ENCODE measurements at places on chromosomes 12 and 14.

DNA sequence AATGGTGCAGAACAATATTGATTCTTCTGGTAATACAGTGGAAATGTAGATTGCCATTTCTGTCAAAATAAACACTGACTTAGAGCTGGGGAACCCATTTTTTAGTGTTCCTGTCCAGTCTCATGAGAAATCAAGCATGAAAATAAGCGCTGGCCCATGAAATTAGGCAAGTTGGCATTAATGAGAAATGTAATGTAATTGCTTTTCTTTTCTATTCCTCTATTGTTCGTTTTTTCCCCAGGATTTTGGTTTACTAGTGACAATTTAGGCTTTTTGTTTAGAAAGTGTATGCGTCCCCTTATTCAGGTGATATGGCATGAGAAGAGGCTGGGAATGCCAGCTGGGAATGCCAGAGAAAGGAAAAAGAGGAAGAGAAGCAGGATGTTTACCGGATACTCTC lies 64.4 kb upstream of the KICS2 start:
- DNase-seq, result no peak

- DNase-seq, result no peak
Observed at GRCh38 chr12:28086521-28087155, 103.6 kb upstream of the CCDC91 start.

DNA sequence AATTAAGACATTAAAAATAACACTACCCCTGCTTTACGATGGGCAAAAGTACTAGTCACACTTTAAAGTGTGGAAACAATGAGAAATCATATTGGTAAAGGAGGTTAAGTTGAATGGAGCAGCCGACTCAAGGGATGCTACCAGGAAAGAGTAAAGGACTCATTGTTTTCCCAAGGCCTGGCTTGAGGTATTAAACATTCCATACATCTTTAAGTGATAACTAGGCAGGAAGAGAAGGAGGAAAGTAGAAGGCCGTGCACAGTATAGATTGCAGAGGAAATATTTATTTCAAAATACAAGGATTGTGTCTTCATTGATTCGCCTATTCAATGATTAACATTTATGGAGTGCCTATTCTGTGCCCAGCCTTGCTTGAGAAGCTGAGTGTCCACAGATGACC lies 20.6 kb upstream of the YARS2 start:
- no peak for DNase-seq

DNA sequence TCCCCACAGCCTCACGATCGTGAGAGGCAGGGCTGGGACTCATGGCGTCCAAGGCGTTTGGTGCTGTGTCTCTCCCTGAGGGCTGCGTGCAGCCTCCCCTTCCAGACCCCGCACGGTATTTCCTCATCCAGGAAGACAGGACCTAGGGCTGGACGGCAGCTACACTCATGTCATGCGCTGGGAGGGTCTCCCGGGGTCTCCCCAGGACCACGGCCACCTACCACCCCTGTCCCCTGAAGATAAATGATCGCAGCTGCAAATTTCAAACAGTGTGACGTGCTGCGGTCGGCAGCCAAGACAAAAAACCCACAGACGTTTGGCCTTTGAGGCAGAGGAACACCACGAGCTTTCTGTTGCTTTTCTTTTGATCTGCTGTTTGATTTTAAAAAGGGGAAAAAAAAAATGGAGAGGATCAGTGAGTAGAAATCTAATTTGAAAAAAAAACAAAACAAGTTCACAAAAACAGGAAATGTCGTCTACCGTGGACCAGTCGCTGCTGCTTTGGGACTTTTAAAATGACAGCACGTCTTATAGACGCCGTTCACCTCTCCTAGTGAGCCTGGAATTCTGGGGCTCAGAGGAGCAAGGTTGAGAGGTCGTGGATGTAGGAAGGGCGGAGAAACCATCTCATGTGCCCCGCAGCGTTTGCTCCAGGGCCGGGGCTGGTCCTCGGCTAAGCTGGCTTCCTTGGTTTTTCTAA lies 237.6 kb downstream of the SLC41A2 start:
- DNase-seq, result peak; percentile 78

DNA sequence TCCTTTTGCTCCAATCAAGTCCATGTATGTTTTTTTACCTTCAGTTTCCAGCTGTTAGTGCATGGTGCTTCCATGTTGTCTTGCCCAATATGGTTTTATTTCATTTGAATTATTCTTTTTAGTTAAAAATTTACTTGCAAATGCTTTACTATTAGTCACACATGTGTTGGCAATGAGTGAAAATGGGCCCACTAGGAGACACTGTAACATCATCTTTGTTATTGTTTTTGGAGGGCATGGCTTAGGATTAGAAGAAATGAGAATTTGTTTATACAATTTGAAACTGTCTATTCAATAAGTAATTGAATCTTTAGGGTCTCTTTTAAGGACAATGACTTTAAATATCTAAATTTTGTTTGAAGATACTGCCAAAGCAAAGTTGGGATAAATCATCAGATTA lies 133.7 kb downstream of the BRMS1L start:
- DNase-seq, result no peak

GRCh38 chr12:58372298-58372697 lies 430.9 kb downstream of the ATP23 start:
- DNase-seq, result no peak

GRCh38 chr12:9992296-9992695 lies 6.6 kb downstream of the CLEC1B start:
- DNase-seq, result no peak

DNA sequence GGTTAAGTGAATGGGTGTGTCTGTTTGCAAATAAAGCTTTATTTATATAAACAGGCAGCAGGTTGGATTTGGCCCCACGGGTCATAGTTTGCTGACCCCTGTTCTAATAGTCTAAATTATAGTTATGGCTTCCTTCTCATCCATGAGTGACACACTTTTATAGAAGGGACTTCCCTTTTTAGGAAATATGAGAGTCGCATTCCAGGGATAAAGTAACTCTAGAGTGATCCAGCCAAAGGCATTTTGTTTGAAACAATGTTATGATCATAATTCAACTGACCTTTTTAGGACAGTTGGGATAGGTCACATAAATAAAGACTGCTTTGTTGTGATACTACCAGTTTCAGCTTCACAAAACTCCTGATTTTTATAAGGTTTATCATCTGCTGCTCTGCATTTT lies 87.9 kb downstream of the ALX1 start:
- no peak for DNase-seq

DNA sequence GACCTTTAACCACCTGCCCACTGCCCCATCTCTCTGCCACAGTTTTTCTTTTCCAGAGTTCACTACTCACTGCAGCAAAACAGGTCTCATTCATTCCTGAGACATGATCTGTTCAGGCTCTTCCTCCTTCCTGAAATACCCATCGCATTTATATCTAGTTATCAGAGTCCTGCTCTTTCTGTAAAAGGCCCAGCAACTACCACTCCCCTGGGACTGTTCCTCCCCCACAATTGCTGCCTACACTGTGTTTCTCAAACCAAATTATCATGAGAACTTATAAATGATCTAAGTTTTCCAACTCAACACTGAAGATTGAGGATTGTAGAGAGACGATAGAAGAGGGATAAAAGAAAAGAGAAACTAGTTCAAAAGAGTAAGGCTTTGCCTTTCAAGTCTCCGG lies 40.8 kb upstream of the EPS8 start:
- no peak for DNase-seq

DNA sequence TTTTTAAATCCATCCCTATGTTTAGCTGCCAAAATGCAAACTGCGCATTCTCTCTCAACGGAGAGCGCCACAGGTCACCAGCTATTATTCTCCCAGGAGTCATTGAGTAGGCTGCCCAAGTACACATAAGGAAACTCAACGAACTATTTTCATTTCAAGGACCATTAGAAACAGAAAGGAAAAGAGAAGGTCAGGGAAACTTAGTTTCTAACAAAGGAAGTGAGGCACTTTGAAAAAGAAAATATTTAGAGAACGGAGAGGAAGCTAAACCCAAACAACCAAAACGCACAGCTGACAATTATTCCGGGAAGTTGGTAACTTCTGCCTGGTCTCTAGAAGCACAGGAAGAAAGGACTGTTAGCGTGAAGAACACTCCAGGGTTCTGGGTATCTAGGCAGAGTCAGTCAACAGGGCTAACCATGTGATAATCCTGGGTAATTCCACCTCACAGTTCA lies 23.5 kb downstream of the GPHB5 start:
- DNase-seq, result no peak

DNA sequence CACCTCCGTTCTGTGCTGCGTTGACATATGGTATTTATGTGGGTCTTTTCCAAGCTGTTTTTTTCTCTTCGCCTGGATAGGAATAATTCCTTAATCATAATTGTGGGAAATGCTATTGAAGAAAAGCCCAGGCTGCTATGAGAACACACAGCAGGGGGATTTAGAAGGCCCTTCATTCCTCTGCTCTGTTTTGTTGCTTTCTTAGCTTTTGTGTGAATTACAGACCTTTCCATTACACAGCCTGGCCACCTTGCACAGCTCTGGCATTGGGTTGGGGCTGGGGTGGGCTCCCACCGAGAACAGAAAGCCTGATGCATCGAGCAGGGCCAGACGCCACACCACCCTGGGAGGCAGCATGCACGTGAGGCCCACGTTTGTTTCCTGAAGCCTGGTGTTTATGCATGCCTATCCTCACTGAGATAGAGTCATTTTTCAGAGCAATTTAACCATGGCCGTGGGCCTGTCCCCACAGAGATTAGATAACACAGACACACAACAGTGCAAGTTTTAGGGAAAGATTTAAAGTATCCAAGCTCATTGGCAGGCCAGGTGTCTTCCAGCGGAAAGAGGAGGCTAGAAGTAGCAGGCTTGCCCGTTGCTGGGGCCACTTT lies 287.6 kb upstream of the PWP1 start:
- no peak for DNase-seq

DNA sequence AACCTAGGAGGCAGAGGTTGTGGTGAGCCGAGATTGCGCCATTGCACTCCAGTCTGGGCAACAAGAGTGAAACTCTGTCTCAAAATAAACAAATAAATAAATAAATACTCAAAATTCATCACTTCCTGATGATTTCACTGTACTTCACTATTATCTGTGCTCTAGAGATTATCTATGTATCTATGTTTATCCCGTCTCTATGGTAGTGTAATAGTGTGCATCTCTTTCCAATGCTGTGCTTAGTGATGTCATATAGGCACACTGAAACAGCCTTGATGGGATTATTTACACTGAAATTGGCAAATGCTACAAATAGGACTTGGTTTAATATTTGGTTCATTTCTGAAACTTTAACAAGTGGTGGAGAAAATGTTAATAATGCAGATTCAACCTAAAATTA lies 6.5 kb downstream of the CAPS2 start:
- DNase-seq, result no peak

- no peak for DNase-seq
Observed at GRCh38 chr12:19596434-19597166, 157.3 kb downstream of the AEBP2 start.

DNA sequence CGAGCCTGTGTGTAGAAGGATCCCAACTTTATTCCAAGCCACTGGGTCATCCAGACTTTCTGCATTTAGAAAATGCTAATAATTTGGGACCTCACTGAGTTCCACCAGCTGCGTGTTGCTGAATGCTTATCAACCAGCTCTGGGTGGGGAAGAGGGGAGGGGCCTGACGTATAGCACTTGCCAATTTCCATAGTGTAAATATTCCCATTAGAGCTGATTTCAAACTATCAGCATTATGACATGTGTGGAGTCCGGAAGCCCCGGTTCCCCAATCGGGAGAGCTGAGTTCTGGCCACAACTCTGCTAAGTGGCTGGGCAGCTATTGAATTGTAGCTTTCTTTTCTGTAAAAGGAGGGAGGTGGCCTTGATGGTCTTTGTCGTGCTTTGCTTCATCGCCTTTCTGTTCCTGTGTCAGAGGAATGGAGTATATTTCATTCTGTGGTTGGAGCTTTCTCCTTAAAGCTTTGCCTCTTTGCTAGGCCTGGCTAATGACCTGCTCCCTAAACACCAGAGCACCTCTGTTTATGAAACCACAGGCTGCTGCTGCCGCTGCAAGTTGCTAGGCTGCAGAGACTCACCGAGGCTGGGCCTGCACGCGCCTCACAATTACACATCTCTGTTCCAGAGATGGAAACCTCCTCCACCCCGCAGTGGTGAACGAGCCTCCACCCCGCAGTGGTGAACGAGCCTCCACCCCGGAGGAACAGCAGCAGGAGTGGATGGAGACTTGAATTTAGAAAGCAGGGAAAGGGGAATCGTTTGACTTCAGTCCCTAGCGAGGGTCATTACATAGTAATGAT lies 7.7 kb upstream of the BCL7A start:
- no peak for DNase-seq

GRCh38 chr12:120264086-120264903 lies 1.2 kb downstream of the PXN start:
- peak; percentile 39 for DNase-seq

GRCh38 chr14:23020143-23021128 lies 10.5 kb upstream of the C14orf93 start:
- DNase-seq, result peak; percentile 30

- no peak for DNase-seq
Observed at GRCh38 chr12:107594995-107595394, 90.6 kb upstream of the PWP1 start.

GRCh38 chr12:119671070-119671469 lies 3.1 kb downstream of the PRKAB1 start:
- DNase-seq, result no peak

DNA sequence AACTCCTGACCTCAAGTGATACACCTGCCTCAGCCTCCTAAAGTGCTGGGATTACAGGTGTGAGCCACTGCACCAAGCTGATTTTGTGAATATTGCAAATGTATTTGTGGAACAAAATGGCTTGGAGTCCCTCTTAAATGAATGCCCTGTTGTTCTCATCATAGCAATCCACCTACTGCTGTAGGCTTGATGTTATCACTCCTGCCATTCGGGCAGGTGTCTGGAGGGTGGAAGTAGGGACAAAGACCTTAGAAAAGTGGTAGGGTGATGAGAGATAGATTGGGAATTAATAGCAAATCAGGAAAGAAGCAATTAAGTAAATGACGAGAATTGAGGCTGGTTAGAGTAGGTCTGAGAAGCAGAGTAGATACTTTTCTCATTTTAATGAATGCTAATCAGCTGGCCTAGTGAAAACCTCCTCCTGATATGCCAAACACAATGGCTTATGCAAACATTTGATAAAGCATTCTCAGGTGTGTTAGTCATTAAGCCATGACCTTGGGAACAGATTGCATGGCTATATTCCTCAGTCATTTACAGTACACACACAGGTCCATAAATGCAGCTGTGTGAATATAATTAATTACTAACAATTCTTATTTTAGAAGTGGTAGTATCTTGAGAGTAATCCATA lies 60.5 kb upstream of the USP44 start:
- DNase-seq, result no peak

GRCh38 chr12:16844875-16845274 lies 238.9 kb upstream of the LMO3 start:
- no peak for DNase-seq

GRCh38 chr12:103748002-103748401 lies 93.0 kb downstream of the NT5DC3 start:
- no peak for DNase-seq

GRCh38 chr14:50116181-50116956 lies at the start of gene VCPKMT:
VCPKMT (minus strand) TSS chr14:50116572; CDS start chr14:50116552, 20 bp downstream.
- DNase-seq, result peak; percentile 98

DNA sequence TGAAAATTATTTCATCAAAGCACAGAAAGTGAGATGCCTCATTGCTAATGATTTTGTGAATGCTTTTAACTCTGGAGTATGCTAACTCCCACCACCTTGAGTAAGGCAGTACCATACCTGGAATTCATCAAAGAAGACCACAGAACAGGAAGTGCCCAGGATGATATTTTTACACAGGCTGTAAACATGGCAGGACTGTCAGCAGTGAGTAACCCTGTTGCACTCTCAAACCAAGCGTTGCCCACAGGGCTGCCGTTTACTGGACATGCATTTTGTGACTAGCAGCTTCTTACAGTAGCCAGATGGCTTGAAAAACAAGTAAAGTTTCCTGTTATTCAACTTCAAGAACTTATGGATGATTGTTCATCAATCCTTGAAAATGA lies 42.4 kb downstream of the RALGAPA1 start:
- DNase-seq, result peak; percentile 11

- no peak for DNase-seq
Observed at GRCh38 chr12:45309836-45310626, 94.1 kb downstream of the ANO6 start.
